ENCODE measurements at places on chromosomes 1 and 21.
A peak's percentile ranks its signal among the peaks of the same experiment; 100 is the strongest.

GRCh38 chr1:35243691-35244090, 24.8 kb upstream of the ZMYM4 start:
- DNase-seq: no peak

- no peak for DNase-seq
These were observed 164.0 kb upstream of the ETV3 start for GRCh38 chr1:157302199-157302497.

DNA sequence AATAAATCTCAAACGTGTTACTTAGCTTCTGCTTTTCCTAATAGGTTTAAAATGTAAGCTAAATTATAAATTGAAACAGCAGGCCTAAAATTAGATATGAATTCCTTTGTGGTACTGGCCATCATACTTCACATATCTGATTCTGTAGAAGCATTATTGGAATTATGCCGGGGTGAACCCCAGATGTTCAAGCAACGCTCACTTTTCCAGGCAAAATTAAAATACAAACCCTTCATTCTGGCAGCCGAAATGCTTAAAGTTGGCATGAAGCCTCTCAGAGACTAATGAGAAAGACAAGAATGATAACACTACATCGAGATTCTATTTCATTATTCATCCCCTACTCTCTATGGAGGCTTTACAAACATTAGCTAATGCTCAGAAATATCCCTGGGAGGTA, 1352.7 kb upstream of the ADGRL2 start:
- DNase-seq: no peak

GRCh38 chr1:230441183-230442029, 15.3 kb upstream of the PGBD5 start:
- DNase-seq: no peak

- no peak for DNase-seq
These were observed 8.8 kb downstream of the ZNF692 start for GRCh38 chr1:248850124-248850523.

DNA sequence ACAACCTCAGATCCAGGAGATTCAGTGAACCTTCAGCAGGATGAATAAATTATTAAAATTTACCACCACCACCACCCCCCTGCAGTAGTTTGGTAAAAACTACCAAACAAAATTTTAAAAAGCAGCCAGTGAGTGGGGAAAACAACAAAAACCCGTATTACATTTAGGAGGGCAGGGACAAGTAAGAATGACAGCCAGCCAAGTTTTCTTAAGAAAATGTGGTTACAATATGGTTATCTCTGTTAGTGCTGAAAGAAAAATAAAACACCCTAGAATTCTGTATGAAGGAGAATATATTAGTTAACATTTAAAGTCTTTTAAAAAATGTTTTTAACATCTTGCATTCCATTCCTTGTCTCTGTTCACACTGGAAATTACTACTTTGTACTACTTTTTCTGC, 14.7 kb downstream of the CD46 start:
- DNase-seq: no peak

- no peak for DNase-seq
These were observed 59.6 kb upstream of the ITPKB start for GRCh38 chr1:226798427-226799411.

- no peak for DNase-seq
These were observed 6.2 kb upstream of the TEX35 start for GRCh38 chr1:178506669-178507068.

DNA sequence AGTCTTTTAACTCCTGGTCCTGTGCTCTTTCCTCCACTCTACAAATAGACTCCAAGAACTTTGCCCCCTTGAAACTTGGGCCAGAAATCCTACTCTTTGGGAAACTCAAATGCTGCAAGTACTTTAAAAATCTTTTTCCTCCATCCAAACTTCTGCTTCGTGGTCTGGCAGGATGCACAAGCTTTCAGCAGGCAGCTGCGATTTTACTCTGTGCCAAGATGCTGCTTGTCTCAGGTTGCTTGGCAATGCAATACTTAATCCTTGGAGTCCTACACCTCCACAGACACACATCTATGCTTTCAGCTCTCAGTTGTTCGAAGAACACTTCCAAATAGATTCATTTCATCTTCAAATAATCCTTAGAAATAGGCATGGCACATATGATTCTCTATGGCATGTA, 435.3 kb upstream of the USP24 start:
- DNase-seq: no peak

DNA sequence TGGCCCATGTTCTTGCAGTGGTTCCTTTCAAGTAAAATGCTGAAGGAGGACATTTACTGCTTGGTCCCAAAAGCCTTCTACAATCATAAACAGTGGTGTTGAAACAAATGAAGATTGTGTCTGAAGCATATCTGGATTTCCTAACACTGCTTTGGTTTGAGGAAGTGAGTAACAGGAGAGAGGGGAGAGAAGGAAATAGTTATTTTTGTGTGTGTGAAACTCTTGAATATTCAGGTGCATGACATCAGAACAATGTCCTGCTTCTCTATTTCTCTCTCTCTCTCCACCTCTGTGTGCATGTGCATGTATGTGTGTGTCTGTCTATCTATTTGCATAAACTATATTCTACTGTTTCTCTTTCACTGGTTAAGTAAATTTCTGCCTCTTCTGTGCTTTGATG, 61.4 kb upstream of the TNFSF18 start:
- DNase-seq: no peak

- DNase-seq: peak; percentile 49
These were observed 4.1 kb downstream of the CROCC start for GRCh38 chr1:16925635-16926490.

GRCh38 chr1:43043695-43044094, 85.0 kb upstream of the SLC2A1 start:
- DNase-seq: no peak

- no peak for DNase-seq
These were observed 360.8 kb downstream of the GPATCH2 start for GRCh38 chr1:217270101-217270500.

- no peak for DNase-seq
These were observed 128.0 kb downstream of the PSMG1 start for GRCh38 chr21:39055167-39055767.

DNA sequence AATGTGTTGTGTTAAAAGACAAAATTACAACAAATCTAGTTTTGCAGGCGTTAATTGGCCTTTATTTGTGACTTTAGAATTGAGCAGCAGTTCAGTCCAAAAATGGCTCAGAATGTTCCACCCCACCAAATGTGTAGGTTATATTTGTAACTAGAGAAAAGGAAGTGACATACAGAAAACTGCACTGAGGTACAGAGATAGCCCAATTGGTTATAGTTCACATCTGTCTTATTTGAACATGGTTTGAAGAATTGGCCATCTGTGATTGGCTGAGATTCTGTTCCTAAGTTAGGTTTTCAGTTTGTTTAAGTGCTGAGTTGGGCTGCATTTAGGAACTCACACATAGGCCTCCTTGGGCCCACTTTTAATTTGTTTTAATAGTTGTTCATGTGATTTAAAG, 12.0 kb upstream of the FMO2 start:
- no peak for DNase-seq

- DNase-seq: no peak
These were observed 59.2 kb downstream of the TBX15 start for GRCh38 chr1:118928739-118929554.

DNA sequence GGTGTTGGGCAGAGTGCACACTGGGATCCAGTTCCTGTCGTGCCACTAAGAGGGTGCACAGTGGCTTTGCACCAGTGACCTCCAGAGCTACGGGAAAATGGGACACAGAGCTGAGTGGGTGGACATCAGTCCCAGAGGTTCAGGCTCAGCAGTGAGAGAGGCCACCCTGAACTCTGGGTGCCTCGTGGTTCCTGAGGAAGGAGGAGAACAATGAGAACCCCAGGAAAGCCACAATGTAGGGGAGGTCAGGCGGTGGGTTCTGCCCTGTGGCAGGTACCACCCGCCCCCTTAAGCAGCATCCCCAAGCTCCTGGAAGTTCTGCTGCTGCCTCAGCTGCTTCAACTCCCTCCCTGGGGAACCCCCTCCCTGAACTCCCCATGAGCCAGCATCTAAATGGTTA, 112.2 kb downstream of the GRIK3 start:
- DNase-seq: no peak

DNA sequence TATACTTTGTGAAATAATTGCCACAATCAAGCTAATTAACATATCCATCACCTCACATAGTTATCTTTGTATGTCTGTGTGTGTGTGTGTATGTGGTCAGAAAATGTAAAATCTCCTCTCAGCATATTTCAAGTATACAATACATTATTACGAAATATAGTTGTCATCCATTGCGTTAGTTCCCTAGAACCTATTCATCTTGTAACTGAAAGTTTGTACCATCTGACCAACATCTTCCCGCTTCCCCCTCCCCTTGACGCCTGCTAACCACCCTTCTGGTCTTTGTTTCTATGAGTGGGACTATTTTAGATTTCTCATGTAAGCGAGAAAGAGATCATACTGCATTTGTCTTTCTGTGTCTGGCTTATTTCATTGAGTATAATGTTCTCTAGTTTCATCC, 455.3 kb downstream of the KCNT2 start:
- DNase-seq: no peak

DNA sequence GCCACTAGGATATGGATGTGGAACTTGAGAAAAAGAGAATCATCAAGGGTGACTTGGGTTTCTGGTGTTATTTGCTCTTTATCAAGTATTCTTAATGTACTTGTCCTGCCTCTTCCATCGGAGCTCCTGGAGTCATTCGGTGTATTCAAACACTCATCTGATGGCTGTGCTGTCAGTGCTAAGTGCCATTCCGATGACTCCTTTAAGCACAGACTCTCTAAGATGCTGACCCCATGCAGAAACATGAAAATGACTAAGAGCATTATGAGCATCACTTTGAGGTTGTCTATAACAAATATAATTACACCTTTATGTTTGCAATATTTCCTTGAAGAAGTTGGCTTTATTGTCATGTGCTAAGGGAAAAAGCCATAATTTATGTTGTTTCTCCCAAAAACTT, 11.3 kb upstream of the RPL5 start:
- no peak for DNase-seq

GRCh38 chr1:42817440-42817767, 207 bp upstream of the SVBP start:
- no peak for DNase-seq

DNA sequence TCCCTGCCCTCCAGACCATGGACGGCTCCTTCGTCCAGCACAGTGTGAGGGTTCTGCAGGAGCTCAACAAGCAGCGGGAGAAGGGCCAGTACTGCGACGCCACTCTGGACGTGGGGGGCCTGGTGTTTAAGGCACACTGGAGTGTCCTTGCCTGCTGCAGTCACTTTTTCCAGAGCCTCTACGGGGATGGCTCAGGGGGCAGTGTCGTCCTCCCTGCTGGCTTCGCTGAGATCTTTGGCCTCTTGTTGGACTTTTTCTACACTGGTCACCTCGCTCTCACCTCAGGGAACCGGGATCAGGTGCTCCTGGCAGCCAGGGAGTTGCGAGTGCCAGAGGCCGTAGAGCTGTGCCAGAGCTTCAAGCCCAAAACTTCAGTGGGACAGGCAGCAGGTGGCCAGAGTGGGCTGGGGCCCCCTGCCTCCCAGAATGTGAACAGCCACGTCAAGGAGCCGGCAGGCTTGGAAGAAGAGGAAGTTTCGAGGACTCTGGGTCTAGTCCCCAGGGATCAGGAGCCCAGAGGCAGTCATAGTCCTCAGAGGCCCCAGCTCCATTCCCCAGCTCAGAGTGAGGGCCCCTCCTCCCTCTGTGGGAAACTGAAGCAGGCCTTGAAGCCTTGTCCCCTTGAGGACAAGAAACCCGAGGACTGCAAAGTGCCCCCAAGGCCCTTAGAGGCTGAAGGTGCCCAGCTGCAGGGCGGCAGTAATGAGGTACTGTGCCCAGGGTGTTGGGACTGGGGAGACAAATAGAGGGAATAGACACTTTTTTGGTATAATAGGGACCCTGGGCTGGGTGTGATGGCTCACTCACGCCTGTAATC, 1.0 kb downstream of the ZBTB48 start:
- peak; percentile 58 for DNase-seq

- DNase-seq: no peak
These were observed 27.0 kb upstream of the PPP1R15B start for GRCh38 chr1:204438628-204439027.

DNA sequence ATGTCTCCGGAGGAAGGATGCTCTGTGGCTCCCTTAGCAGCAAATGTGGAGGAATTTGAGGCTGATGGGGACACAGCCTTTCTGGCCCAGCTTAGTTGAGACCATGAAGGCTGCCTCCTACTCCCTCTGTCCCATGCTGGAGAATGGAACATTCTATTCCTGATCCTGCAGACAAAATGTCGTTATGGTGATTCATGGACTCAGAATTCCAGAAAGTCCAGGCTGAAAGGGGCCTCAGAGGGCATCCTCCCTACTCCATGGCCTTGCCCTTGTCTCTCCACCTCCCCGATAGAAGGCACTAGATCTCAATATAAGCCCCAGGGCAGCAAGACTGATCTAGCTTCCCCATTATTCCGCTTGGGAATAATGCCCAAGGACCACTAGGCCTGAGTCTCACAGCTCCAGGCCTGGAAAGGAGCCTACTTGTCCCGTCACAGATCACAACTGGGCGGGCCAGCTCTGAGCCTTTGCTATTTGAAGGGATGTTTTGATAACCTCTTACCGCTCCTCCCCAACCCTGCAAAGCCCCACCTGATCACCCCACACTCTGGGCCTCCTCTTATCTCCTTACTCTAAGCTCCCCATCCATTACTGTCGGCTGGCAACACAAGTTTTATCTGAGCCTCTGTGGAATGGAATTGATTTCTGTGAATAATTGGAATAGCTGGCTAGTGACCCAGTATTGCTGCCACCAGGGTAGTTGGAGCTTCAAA, 52.8 kb upstream of the TRABD2B start:
- no peak for DNase-seq

- DNase-seq: no peak
These were observed 41.5 kb downstream of the IGSF21 start for GRCh38 chr1:18149027-18149641.

DNA sequence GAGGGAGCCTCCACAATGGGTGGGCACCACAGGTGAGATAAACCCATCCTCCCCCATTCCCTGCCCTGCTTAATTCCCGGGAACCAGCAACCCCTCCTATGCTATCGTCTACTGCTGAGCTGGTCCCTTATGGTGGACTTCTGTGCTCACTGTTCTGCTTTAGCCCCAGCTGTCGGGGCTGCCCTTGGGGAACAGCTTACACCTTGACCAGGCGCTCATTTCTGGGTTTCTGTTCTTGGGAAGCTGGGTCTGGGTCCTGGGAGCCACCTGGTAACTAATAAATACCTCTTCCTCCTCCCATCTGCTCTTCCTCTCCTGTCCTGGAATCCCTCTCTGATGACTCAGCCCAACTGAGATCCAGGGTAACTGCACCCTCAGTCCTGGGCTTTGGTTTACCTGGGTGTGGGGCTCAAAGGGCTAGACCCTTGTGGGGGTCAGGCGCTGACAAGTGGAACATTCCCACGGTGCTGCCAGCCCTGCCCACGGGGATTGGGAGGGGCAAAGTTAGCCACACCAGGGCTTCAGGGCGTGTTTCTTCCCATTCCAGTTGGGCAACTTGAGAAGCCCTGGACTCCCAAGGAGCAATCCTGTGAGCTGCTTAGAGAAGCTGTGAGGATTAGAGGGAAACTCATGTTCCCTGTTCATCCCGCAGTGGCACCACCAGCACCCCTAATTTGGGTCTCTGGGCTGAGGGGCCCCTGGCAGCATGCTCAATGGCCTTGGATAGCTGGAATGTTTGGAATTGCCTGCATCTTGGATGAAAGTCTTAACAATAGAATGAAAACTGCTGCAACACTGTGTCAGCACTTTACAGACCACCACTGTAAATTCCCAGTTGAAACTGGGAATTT, 1.6 kb downstream of the PCAT6 start:
- DNase-seq: no peak
